Lung (tissue), 17 donors: ENCODE measurements at places on chromosomes 5 and 9.

DNA sequence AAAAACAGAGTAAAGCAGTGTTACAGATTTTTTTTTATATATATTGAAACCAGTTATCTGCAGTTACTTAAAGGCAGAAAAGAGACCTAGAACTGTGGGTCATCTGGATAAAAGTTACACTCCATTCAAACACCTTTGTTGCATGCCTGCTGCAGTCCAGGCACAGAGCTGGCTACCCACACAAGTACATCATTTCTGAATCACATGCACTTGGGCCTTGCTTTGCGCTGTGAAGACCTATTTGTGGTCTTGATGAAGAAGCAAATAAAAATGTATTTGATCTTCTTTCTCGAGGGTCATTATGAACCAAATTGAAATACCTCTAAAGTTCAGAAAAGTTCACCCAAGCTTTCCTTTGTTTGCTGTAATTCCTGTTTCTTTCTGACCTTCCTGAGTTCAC lies 503.0 kb upstream of the ZNF608 start:
- H3K4me1 ChIP-seq, result peaks cover 6% of the 10 kb centered on the region
- H3K4me3 ChIP-seq, result no peak overlapping the region
- no peaks in the 10 kb centered on the region for H3K27me3 ChIP-seq
- no peaks in the 10 kb centered on the region for H3K36me3 ChIP-seq

DNA sequence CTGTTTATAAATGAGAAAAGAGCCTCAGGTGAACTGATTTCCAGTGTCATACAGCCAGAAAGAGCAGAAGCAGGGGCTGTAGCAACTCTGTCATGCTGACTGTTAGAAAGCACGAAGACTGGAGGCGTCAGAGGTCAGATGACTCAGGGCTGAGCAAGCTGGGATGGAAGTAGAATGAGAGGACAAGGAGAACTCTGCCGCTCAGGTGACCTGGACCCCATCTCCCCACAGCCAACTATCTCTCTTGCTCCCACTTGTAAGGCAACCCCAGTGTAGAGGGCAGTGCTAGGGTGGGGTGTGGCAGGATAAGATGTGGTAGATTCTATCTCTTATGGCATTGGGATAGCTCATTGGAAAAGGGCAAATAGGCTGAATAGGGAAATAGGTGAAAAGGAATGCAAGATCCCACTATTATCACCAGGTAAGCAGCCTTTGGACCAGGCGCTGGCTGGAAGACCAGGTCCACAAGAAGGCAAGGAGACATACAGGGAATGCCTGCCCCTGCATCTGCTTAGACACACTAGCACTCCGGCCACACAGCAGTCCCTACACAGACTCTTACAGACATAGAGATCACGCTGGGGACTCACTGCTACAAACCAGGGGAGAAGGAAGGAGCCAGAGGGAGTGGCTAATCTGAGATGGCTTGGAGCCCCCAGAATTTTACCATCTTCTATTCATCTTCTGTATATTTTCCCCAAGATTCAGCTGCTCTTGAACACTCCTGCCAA lies 21.2 kb upstream of the LOX start:
- no peak for DNase-seq
- no peak overlapping the region for H3K4me3 ChIP-seq
- no peaks in the 10 kb centered on the region for H3K36me3 ChIP-seq
- H3K4me1 ChIP-seq, result no peaks in the 10 kb centered on the region

DNA sequence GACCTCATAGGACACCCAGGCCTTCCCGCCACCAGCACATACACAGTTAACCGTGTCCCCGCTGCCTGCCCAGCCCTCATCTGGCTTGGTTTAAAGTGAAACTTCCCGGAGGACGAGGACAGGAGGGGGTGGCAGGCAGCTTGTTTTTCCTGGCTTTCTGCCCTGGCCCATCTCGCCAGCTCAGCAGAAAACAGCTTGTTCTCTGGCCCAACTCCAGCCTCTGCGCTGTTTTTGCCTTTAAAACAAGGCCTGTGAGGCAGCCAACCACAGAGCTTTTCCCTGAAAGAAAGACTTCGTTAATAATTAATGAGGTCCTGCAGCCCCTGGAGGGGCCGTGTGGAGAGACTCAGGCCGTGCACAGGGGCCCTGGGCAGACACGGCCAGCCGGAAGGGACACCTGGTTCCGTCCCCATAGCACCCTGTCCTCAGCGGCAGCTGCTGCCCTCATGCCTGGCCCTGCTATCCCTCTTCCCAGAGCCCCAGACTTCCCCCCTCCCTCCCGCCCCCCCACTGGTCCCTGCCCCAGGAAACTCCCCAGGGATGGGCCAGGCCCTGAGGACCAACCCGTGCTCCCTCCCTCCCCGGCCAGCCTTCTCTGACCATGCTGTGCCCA lies 108.7 kb downstream of the RXRA start:
- H3K27me3 ChIP-seq, result no peaks in the 10 kb centered on the region

- no peaks in the 10 kb centered on the region for H3K4me1 ChIP-seq
- DNase-seq, result no peak
- no peak overlapping the region for H3K4me3 ChIP-seq
- H3K27ac ChIP-seq, result no peak overlapping the region
Observed at GRCh38 chr9:129733632-129733953, 19.2 kb downstream of the PTGES start.

GRCh38 chr5:544675-545355 lies 20.6 kb upstream of the SLC9A3 start:
- no peaks in the 10 kb centered on the region for H3K4me1 ChIP-seq
- no peaks in the 10 kb centered on the region for H3K36me3 ChIP-seq
- peaks cover 12% of the 10 kb centered on the region for H3K27me3 ChIP-seq
- no peak overlapping the region for H3K4me3 ChIP-seq

GRCh38 chr5:54136516-54137440 lies 173.6 kb downstream of the ARL15 start:
- H3K27ac ChIP-seq, result no peak overlapping the region
- H3K27me3 ChIP-seq, result no peaks in the 10 kb centered on the region
- peak; percentile 74 for DNase-seq

GRCh38 chr5:10581867-10582511 lies 18.1 kb downstream of the ANKRD33B start:
- no peak overlapping the region for H3K27ac ChIP-seq
- no peaks in the 10 kb centered on the region for H3K27me3 ChIP-seq
- H3K36me3 ChIP-seq, result no peaks in the 10 kb centered on the region
- DNase-seq, result no peak
- peaks cover 12% of the 10 kb centered on the region for H3K4me1 ChIP-seq
- no peak overlapping the region for H3K4me3 ChIP-seq

DNA sequence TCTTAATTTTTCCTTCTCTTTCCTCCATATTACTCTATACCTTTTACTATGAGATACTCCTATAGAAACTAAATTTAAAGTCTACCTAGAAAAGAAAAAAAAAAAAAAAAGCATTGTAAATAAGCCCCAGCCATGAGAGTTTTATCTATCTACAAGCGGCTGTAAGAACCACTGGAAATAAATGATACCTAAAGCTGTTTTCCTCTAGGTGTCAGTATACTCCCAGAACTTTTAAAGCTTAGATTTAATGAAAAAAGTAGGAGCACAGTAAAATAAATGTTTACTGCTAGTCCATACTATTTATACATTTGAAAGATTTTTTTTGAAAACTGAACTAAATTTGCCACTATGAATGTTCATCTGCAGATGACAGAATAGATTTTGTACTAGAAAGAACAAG lies 26.2 kb downstream of the TYRP1 start:
- H3K27ac ChIP-seq, result no peak overlapping the region
- DNase-seq, result peak; percentile 80
- H3K36me3 ChIP-seq, result no peaks in the 10 kb centered on the region
- H3K4me3 ChIP-seq, result no peak overlapping the region
- H3K27me3 ChIP-seq, result no peaks in the 10 kb centered on the region

- H3K27ac ChIP-seq, result no peak overlapping the region
- no peak for DNase-seq
- H3K4me1 ChIP-seq, result no peaks in the 10 kb centered on the region
- no peaks in the 10 kb centered on the region for H3K27me3 ChIP-seq
- H3K36me3 ChIP-seq, result no peaks in the 10 kb centered on the region
Observed at GRCh38 chr5:145737578-145737977, 97.6 kb downstream of the PRELID2 start.

GRCh38 chr9:133874060-133874657 lies 118.0 kb downstream of the VAV2 start:
- H3K27me3 ChIP-seq, result no peaks in the 10 kb centered on the region
- H3K4me3 ChIP-seq, result no peak overlapping the region
- H3K4me1 ChIP-seq, result peaks cover 4% of the 10 kb centered on the region
- H3K36me3 ChIP-seq, result no peaks in the 10 kb centered on the region
- H3K27ac ChIP-seq, result no peak overlapping the region

DNA sequence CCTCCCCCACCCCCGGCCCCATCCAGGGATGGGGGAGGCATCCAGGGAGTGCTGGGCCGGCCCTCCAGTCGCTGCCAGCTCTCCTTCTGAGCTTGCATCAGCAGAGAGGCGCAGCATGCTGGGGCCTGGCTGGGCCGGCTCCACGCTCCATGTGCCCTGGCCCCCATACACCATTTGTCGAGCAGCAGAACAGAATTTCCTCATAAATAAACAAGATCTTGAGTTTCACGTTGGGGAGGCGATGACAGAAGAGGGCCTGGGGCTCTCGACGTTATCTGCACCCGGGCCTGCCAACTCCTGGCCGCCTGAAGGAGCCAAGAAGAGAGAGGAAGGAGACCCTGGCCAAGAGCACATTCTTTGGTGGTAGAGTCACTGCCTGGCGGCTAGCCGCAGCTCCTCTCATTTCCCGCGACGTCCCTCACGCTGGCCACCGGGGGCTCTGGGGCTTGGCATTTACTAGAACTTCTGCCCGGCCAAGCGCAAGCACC lies 177.0 kb downstream of the FGF18 start:
- no peaks in the 10 kb centered on the region for H3K36me3 ChIP-seq
- DNase-seq, result peak; percentile 95
- H3K4me1 ChIP-seq, result no peaks in the 10 kb centered on the region

DNA sequence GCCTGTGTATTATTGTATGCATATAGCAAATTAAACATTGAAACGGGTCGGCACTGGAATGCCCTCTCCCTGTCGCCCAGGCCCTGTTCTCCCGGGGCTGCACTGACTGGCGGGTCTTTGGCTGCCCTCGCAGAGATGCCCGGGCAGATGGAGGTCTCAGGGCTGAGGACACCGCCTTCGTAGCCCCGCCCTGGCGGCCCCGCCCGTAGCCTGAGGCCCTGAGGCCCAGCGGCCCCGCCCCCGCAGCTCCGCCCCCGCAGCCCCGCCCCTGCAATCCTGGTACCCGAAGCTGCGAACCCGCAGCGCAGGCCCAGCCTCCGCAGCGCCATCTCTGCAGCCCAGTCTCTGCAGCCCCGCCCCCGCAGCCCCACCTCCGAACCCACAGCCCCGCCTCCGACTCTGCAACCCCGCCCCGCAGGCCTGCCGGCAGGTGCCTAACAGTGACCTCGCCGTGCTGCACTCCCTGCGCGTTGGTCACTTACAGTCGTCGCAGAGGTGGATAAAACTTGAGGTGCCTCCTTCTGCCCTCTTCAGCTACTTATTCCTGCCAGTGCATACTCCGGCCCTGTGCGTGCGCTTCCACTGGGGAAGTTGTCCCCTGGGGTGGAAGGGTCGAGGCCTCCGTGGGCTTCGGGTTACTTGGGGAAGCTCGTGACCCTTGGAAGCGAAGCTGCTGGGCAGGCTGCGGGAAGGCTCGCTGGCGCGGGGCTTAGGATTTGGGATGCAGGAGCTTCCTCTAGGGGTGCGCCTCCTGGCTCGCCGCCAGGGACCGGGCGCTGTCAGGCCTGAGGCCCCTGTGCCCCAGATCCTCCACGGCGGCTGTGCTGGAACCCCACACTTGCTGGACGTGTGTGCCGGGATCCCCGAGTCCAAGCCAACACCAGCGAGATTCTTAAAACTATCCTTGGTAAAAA lies 72.3 kb downstream of the ICE1 start:
- no peak overlapping the region for H3K27ac ChIP-seq
- no peaks in the 10 kb centered on the region for H3K4me1 ChIP-seq
- peaks cover 5% of the 10 kb centered on the region for H3K27me3 ChIP-seq
- no peak overlapping the region for H3K4me3 ChIP-seq
- DNase-seq, result peak; percentile 50

- H3K27me3 ChIP-seq, result no peaks in the 10 kb centered on the region
- no peak overlapping the region for H3K27ac ChIP-seq
Observed at GRCh38 chr5:92328584-92329259, 945.6 kb upstream of the ARRDC3 start.
